Heart left ventricle (tissue), 16 donors: ENCODE measurements at places on chromosomes 2 and 18. TPM values are rescaled to one million over a fixed set of nuclear protein-coding genes. Genes with fewer than 3 reads are reported as not detected.

- no peaks in the 10 kb centered on the region for H3K27me3 ChIP-seq
- no peaks in the 10 kb centered on the region for H3K36me3 ChIP-seq
- H3K4me3 ChIP-seq = no peak overlapping the region
- DNase-seq = peak; percentile 65
Observed at GRCh38 chr2:172196768-172197431, 94.2 kb upstream of the DLX2 start.

The LCT gene
- total RNA-seq = not detected

GRCh38 chr2:133642791-133643191 is 74.5 kb upstream of the NCKAP5 start:
- H3K4me1 ChIP-seq = no peaks in the 10 kb centered on the region
- no peak for DNase-seq
- no peak overlapping the region for H3K27ac ChIP-seq
- H3K27me3 ChIP-seq = no peaks in the 10 kb centered on the region

GRCh38 chr2:44975571-44976450 is 33.4 kb downstream of the SIX2 start:
- no peak for DNase-seq
- no peaks in the 10 kb centered on the region for H3K36me3 ChIP-seq
- H3K27ac ChIP-seq = no peak overlapping the region
- no peaks in the 10 kb centered on the region for H3K27me3 ChIP-seq

GRCh38 chr18:12843420-12844350 is 40.4 kb downstream of the PTPN2 start:
- H3K27ac ChIP-seq = no peak overlapping the region
- DNase-seq = no peak
- H3K4me1 ChIP-seq = no peaks in the 10 kb centered on the region
- peaks cover 7% of the 10 kb centered on the region for H3K36me3 ChIP-seq

GRCh38 chr2:208250388-208250787 is 4.5 kb downstream of the IDH1 start:
- no peak overlapping the region for H3K27ac ChIP-seq
- H3K4me3 ChIP-seq = no peak overlapping the region
- no peaks in the 10 kb centered on the region for H3K27me3 ChIP-seq
- H3K36me3 ChIP-seq = peaks cover 73% of the 10 kb centered on the region
- peaks cover 15% of the 10 kb centered on the region for H3K4me1 ChIP-seq
- DNase-seq = no peak

The CPLX4 gene
- total RNA-seq = not detected

GRCh38 chr2:189426886-189427285 is 14.4 kb upstream of the WDR75 start:
- no peaks in the 10 kb centered on the region for H3K36me3 ChIP-seq
- no peak overlapping the region for H3K27ac ChIP-seq
- DNase-seq = no peak
- no peaks in the 10 kb centered on the region for H3K4me1 ChIP-seq
- H3K27me3 ChIP-seq = no peaks in the 10 kb centered on the region

The NXPH2 gene
- total RNA-seq = not detected

The REEP1 gene
- total RNA-seq = 34.6 TPM

GRCh38 chr2:134927195-134927594 is 8.6 kb downstream of the CCNT2 start:
- H3K27me3 ChIP-seq = no peaks in the 10 kb centered on the region
- no peak overlapping the region for H3K27ac ChIP-seq
- H3K4me1 ChIP-seq = peaks cover 10% of the 10 kb centered on the region
- peaks cover 28% of the 10 kb centered on the region for H3K36me3 ChIP-seq
- no peak for DNase-seq

The PCARE gene
- total RNA-seq = 1.4 TPM

The CTNNA2 gene
- total RNA-seq = not detected

GRCh38 chr2:224775647-224776046 is 59.5 kb upstream of the CCDC195 start:
- no peak overlapping the region for H3K4me3 ChIP-seq
- no peak overlapping the region for H3K27ac ChIP-seq
- no peak for DNase-seq
- H3K27me3 ChIP-seq = no peaks in the 10 kb centered on the region

The FSHR gene
- total RNA-seq = 0.19 TPM

The RMDN2 gene
- total RNA-seq = 3.4 TPM

GRCh38 chr2:144595279-144595678 is 75.4 kb upstream of the ZEB2 start:
- H3K4me1 ChIP-seq = peaks cover 4% of the 10 kb centered on the region
- H3K27me3 ChIP-seq = no peaks in the 10 kb centered on the region
- no peak overlapping the region for H3K4me3 ChIP-seq
- no peak for DNase-seq

DNA sequence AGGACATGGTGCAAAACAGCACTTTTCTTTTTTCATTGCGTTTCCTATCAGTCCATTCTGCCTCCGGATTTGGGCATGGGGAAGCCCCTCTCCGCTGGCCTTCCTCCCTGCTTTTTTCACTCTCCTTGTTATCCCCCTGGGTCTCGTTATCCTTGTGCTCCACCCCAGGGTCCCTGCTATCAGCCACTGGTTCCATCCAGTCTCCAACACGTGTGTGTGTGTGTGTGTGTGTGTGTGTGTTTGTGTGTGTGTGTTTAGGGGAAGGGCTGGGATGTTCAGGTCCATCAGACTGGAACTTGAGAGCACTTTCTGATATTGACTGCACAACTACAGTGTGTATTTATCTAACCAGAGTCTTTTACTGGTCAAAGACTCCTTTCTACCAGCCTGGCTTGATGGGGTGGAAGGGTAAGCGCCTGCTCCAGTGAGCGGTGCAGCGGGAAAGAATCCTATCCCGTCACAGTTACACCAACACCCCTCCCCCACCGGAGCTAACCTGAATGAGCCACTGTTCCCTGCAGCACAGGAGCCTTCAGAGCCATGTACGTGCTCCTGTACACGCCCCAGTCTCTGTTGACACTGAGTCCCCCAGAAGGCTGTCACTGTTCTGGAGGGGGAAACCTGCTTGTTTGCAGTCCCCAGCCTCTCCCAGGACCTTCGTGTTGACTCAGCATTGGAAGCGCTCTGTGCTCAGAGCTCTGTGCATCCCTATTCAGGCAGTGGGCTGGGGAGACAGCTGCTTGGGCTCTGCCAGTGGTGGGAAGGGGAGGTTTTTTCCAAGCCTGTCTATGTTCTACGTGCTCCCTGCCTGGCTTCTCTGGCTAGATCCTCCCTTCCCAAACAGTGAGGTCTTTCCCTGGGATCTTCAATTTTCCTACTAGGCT is 4.6 kb downstream of the INHA start:
- no peaks in the 10 kb centered on the region for H3K36me3 ChIP-seq
- no peak overlapping the region for H3K27ac ChIP-seq
- H3K4me1 ChIP-seq = no peaks in the 10 kb centered on the region
- no peaks in the 10 kb centered on the region for H3K27me3 ChIP-seq

The SPTBN1 gene
- 531 TPM for total RNA-seq

DNA sequence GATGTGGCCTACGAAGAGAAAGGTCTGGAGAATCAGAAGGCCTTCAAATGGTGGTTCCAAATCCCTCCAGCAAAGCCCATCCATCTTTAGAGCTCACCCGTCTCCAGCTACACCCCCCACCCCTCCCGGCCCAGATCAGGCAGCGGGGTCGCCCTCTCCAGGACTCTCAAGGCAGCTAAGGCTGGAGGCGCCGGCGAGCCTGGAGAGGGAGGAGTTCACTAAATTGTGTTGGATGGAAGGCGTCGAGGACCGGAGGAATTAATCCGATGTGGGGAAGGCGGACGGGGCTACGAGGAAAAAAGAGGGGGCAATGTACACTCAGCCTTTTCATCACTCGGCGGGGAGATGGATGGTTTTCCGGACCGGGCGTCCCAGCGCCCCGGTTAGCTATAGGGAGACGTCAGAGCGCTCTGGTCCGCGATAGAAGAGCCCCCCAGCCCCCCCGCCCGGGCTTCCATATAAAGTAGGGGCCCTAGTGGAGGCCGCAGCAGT is at the start of gene GRP:
Gene GRP, plus strand, starts transcription at position 487 of the 492 bp plus-strand sequence. CDS start 108 bp downstream, outside the sequence.
- no peak for DNase-seq
- H3K36me3 ChIP-seq = no peaks in the 10 kb centered on the region
- peak within 1 kb of the TSS; percentile 19 for H3K4me3 ChIP-seq
- peaks cover 86% of the 10 kb centered on the region for H3K27me3 ChIP-seq
- H3K4me1 ChIP-seq = peaks cover 12% of the 10 kb centered on the region

The SH3RF3 gene
- 11.4 TPM for total RNA-seq

DNA sequence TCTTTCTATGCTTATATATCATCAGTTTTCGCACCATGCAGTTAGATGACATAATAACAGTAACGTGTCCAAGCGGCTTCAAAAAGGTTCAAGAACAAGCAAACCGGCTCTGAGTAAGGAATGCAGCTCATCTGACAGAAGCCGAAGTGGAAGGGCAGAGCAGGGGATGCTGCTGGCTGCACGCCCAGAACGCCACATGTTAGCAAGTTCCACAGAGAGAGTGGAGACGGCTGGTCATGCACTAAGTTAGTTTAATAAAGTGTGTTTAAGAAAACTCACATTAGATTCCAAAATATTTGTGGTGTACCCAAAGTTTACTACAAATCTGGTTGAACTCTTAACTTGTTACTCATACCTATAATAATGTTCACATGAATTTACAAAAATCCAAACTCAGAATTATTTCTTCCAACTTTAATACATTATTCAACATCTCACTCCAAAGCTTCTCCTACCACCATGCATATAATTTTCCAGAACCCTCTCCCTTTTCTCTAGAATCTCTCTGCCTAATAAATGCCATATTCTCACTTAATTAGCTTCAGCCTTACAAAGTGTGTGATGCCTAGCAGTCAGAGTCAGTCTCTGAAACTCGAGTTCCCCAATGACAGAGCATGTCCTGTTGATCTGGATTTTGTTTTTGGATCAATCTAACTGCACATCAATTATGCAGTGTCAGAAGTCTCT is 170.0 kb downstream of the DNAH7 start:
- no peak overlapping the region for H3K4me3 ChIP-seq
- no peak overlapping the region for H3K27ac ChIP-seq
- H3K4me1 ChIP-seq = no peaks in the 10 kb centered on the region
- no peaks in the 10 kb centered on the region for H3K27me3 ChIP-seq

The TNFAIP6 gene
- total RNA-seq = 8.1 TPM

- H3K4me3 ChIP-seq = no peak overlapping the region
- no peak for DNase-seq
- H3K4me1 ChIP-seq = peaks cover 20% of the 10 kb centered on the region
- no peaks in the 10 kb centered on the region for H3K36me3 ChIP-seq
Observed at GRCh38 chr2:102114290-102114721, 28.2 kb upstream of the IL1R1 start.

- no peaks in the 10 kb centered on the region for H3K4me1 ChIP-seq
- H3K27ac ChIP-seq = no peak overlapping the region
Observed at GRCh38 chr2:12424219-12424618, 292.5 kb upstream of the TRIB2 start.

DNA sequence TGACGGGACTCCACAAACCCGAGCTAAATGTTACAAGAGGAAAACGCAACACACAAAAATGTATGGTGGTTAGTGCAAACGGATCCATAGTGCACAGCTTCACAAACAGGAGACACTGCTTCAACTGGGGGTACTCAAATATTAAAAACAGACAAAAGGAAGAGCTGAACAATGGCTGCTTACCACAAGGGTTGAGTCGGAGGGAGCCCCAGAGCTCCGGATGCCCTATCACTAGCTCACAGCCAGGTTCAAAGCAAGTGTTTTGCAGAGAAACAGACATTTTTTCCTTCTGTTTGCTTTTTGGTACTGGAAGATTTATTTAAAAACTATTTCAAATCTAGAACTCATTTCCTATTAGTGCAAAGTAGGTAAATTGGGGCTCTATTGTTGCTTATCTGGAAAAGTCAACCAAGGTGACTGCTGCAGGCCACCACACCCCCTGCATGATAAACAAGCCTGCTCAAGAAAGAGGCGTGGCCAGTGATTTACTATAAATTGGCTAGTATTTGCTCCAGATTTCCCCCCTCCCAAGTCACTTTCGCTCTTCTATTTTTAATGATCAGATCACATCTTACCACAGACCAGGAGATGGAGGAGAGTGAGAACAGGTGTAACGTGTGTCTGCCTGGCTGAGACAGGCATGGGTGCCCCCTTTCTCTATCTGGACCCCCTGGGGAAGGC is 46.5 kb downstream of the ZAP70 start:
- H3K4me1 ChIP-seq = peaks cover 3% of the 10 kb centered on the region
- H3K36me3 ChIP-seq = peaks cover 90% of the 10 kb centered on the region
- H3K27me3 ChIP-seq = no peaks in the 10 kb centered on the region
- no peak for DNase-seq
- H3K4me3 ChIP-seq = no peak overlapping the region
- H3K27ac ChIP-seq = no peak overlapping the region

The THSD7B gene
- total RNA-seq = 0.05 TPM

The SEPTIN10 gene
- total RNA-seq = 49.8 TPM

GRCh38 chr2:205768815-205769494 is 86.7 kb downstream of the NRP2 start:
- H3K4me3 ChIP-seq = no peak overlapping the region
- no peaks in the 10 kb centered on the region for H3K36me3 ChIP-seq
- H3K27ac ChIP-seq = no peak overlapping the region
- DNase-seq = no peak
- peaks cover 5% of the 10 kb centered on the region for H3K27me3 ChIP-seq

GRCh38 chr2:25043241-25043867 is 1.5 kb downstream of the EFR3B start:
- H3K27ac ChIP-seq = no peak overlapping the region
- no peaks in the 10 kb centered on the region for H3K27me3 ChIP-seq

- no peaks in the 10 kb centered on the region for H3K36me3 ChIP-seq
- H3K27me3 ChIP-seq = no peaks in the 10 kb centered on the region
- H3K4me1 ChIP-seq = no peaks in the 10 kb centered on the region
- no peak overlapping the region for H3K4me3 ChIP-seq
- no peak for DNase-seq
Observed at GRCh38 chr2:141329964-141330363, 800.9 kb downstream of the LRP1B start.

- H3K27me3 ChIP-seq = no peaks in the 10 kb centered on the region
- no peaks in the 10 kb centered on the region for H3K36me3 ChIP-seq
- H3K4me1 ChIP-seq = no peaks in the 10 kb centered on the region
- no peak overlapping the region for H3K4me3 ChIP-seq
- H3K27ac ChIP-seq = no peak overlapping the region
Observed at GRCh38 chr2:16021611-16022363, 81.4 kb downstream of the MYCN start.

- H3K4me1 ChIP-seq = no peaks in the 10 kb centered on the region
- no peaks in the 10 kb centered on the region for H3K36me3 ChIP-seq
- H3K4me3 ChIP-seq = no peak within 1 kb of the TSS
Observed at GRCh38 chr2:108988796-108989713, at the start of gene EDAR. Gene EDAR (minus strand): TSS chr2:108989220. CDS start chr2:108931014, 58,206 bp downstream.

The TMEM182 gene
- total RNA-seq = 168 TPM

DNA sequence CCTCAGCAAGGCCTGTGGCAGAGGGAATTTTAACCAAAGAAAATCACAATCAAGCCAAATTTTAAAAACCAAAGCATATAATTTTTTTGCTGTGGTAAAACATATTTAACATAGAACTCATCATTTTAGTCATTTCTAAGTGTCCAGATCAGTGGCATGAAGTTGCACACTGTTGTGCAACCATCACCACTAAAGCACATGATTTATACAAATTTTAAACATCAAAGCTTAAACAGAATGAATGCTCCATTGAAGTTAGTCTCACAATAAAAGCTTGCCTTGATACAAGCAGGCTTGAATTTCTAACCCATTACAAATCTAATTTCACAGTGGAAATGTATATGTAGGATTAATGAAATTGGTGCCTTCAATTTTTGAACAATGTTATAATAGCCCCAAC is 31.2 kb downstream of the FTCDNL1 start:
- H3K27ac ChIP-seq = no peak overlapping the region
- no peak for DNase-seq
- no peaks in the 10 kb centered on the region for H3K36me3 ChIP-seq
- H3K4me1 ChIP-seq = no peaks in the 10 kb centered on the region
